ENCODE measurements at places on chromosomes 6 and 20. TPM values are rescaled to one million over a fixed set of nuclear protein-coding genes. Genes with fewer than 3 reads are reported as not detected.

NRSN1 gene
- total RNA-seq, result 0.19 TPM

- no peaks in the 10 kb centered on the region for H3K36me3 ChIP-seq
- peak; percentile 56 for DNase-seq
These were observed 586 bp downstream of the ZNF512B start for GRCh38 chr20:63968928-63969760.

GNAS-AS1 gene
- 5.8 TPM for total RNA-seq

- H3K27me3 ChIP-seq, result no peaks in the 10 kb centered on the region
- peak overlapping the region; percentile 67 for H3K27ac ChIP-seq
- no peaks in the 10 kb centered on the region for H3K36me3 ChIP-seq
- peak; percentile 32 for DNase-seq
- H3K4me1 ChIP-seq, result peaks cover 72% of the 10 kb centered on the region
- H3K4me3 ChIP-seq, result no peak overlapping the region
These were observed 39.2 kb downstream of the ZMYND8 start for GRCh38 chr20:47317127-47317895.

TSBP1 gene
- not detected for total RNA-seq

DNA sequence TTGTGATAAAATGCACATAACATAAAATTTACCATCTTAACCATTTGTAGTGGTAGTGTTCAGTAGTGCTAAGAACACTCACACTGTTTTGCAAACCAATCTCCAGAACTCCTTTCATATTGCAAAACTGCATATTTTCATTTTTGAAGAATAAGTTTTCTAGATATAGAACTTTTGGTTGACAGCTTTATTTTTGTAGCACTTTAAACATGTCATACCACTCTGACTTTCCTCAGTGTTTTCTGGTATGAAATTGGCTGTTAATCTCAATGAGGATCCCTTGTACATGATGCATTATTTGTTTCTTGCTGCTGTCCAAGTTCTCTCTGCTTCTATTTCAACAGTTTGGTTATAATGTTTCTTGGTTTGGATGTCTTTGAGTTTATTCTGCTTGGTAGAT, 45.1 kb upstream of the MICB start:
- H3K36me3 ChIP-seq, result no peaks in the 10 kb centered on the region
- no peak for DNase-seq
- no peaks in the 10 kb centered on the region for H3K4me1 ChIP-seq
- H3K27ac ChIP-seq, result no peak overlapping the region
- no peak overlapping the region for H3K4me3 ChIP-seq

DNA sequence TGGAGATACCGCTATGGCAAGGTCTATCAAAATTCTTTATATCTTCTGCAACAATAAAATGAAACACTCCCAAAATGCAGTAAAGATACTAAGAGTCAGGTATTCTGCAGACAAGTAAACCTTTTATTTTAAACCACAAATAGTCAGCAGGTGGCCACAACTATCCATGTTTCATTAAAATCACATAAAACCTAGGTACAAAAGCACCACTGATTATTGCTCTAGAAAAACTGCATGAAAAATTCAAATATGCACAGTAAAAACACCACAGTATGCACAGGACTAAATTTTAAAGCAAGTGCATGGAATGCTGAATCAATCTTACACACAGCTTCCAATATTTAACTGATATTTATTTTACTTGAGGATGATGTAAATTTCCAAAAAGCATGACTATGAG, 33.3 kb downstream of the HMGN3 start:
- H3K4me3 ChIP-seq, result no peak overlapping the region
- no peaks in the 10 kb centered on the region for H3K4me1 ChIP-seq
- DNase-seq, result no peak
- no peak overlapping the region for H3K27ac ChIP-seq
- no peaks in the 10 kb centered on the region for H3K27me3 ChIP-seq

DNA sequence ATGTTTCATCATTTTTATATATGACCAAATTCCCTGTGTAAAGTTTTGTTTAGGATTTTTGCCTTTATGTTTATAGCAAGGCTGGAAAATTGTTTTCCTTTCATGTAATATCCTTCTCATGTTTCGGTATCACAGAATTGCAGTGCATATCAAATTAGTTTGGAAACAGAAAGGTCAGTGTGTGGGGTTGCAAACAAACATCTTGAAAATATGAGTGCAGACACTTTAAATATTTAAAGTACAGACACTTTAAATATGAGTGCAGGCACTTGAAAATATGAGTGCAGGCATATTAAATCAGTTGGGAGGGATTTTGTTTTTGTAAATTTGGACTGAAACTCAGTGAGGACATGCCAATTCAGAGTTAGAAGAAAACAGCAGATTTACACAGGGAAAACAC, 6.5 kb downstream of the SLPI start:
- no peak for DNase-seq
- H3K4me3 ChIP-seq, result no peak overlapping the region
- no peaks in the 10 kb centered on the region for H3K36me3 ChIP-seq
- H3K27ac ChIP-seq, result no peak overlapping the region
- peaks cover 71% of the 10 kb centered on the region for H3K27me3 ChIP-seq

DNA sequence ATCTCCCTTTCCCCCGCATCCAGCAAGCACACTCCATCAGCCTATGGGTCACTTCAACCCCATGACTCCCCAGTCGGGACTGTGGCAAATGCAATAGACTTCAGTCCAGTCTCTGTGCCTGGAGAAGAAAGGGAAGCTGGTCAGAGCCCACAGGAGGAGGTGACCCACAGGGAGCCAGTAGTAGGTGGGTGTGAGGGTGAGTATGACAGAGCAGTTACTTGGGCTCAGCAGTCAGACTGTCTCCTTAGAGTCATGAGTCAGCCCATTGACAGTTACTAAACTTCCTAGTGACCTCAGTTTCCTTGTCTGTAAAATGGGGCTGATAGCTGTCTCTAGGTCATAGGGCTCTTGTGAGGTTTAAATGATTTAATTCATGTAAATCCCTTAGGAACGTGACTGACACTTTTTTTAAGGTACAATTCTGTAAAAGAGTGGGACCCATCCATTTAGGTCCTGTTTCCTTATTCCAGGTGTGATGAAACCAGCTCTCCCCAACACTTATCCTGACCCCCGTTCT, 33.9 kb upstream of the HLA-C start:
- H3K4me1 ChIP-seq, result no peaks in the 10 kb centered on the region
- H3K27ac ChIP-seq, result no peak overlapping the region
- no peak overlapping the region for H3K4me3 ChIP-seq
- peaks cover 17% of the 10 kb centered on the region for H3K27me3 ChIP-seq

GRCh38 chr6:130671577-130671976, 155.6 kb upstream of the SMLR1 start:
- H3K36me3 ChIP-seq, result no peaks in the 10 kb centered on the region
- no peak overlapping the region for H3K27ac ChIP-seq
- H3K27me3 ChIP-seq, result no peaks in the 10 kb centered on the region
- H3K4me3 ChIP-seq, result no peak overlapping the region
- DNase-seq, result no peak
- H3K4me1 ChIP-seq, result no peaks in the 10 kb centered on the region

GRCh38 chr6:22451962-22452361, 117.4 kb upstream of the HDGFL1 start:
- H3K4me3 ChIP-seq, result no peak overlapping the region
- no peak overlapping the region for H3K27ac ChIP-seq
- DNase-seq, result no peak
- H3K27me3 ChIP-seq, result no peaks in the 10 kb centered on the region
- H3K4me1 ChIP-seq, result peaks cover 23% of the 10 kb centered on the region

DNA sequence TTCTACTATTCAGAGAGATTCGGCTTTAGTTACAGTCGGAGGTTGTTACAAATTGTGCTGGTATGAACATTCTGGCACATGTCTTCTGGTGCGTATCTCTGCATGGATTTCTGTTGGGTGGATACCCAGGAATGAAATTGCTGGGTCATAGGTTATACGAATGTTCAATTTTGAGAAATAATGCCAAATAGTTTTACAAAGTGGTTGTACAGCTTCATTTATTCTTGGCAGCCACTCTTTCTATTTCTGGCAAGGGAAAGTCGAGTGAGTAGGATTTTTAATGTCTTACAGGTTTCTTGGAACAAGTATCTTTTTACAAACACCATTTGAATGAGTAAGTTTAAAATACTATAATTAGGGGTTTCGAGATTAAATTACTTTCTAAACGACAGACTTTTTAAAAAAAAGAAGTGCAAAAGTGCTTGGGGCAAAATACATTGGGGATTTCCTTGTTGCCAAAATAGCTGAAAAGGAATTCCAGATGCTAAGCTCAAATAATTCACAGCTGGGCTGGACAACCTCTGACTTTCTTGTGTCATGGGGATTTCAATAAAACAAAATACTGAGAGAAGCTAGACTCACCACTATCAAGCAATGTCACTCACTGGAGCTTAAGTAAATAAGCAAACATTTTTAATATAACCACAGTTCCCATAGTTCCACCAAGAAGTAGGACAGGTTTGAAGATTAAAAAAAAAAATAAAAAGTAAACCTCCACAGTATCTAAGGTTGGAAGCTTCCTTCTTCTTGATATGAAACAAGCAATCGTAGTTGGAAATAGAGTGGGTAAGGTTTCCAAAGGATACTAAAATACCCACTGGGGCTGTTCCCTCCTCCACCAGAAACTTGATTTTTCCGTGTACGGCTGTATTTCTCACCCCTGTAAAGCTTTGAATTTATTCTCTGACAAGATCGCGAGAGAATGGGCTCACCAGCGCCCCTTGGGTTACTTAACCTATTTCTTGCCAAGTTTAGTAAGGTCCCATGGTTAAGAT, 21.6 kb upstream of the GFOD1 start:
- no peak overlapping the region for H3K27ac ChIP-seq
- no peaks in the 10 kb centered on the region for H3K4me1 ChIP-seq
- H3K27me3 ChIP-seq, result no peaks in the 10 kb centered on the region
- no peak overlapping the region for H3K4me3 ChIP-seq
- DNase-seq, result no peak
- H3K36me3 ChIP-seq, result no peaks in the 10 kb centered on the region

- no peaks in the 10 kb centered on the region for H3K27me3 ChIP-seq
- H3K27ac ChIP-seq, result no peak overlapping the region
- H3K4me1 ChIP-seq, result no peaks in the 10 kb centered on the region
- no peak overlapping the region for H3K4me3 ChIP-seq
- H3K36me3 ChIP-seq, result no peaks in the 10 kb centered on the region
- no peak for DNase-seq
These were observed 52.0 kb downstream of the PRDM1 start for GRCh38 chr6:106138151-106138550.

DNA sequence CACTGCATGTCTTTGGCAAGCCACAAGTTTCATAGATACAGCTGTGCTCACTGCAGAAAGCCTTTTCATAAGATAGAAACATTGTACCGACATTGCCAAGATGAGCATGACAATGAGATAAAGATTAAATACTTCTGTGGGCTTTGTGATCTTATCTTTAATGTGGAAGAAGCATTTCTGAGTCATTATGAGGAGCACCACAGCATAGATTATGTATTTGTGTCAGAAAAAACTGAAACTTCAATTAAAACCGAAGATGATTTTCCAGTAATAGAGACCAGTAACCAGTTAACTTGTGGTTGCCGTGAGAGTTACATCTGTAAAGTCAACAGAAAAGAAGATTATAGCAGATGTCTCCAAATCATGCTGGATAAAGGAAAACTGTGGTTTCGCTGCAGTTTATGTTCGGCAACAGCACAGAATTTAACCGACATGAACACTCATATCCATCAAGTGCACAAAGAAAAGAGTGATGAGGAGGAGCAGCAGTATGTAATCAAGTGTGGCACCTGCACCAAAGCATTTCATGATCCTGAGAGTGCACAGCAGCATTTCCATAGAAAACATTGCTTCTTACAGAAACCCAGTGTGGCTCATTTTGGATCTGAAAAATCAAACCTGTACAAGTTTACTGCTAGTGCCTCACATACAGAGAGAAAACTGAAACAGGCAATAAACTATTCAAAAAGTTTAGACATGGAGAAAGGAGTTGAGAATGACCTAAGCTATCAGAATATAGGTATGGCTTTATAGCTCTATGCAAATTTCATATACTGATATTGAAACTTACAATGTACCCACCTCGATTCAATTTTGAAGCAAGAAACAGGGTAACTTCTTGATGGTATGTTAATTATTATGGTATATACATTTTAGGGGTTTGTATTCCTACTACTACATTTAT, 23.9 kb upstream of the BAG2 start:
- no peaks in the 10 kb centered on the region for H3K4me1 ChIP-seq
- no peaks in the 10 kb centered on the region for H3K27me3 ChIP-seq
- peaks cover 24% of the 10 kb centered on the region for H3K36me3 ChIP-seq
- no peak overlapping the region for H3K27ac ChIP-seq
- H3K4me3 ChIP-seq, result no peak overlapping the region
